Panc1 (cell line): ENCODE measurements at places on chromosomes 16 and 17. TPM values are rescaled to one million over a fixed set of nuclear protein-coding genes. Genes with fewer than 3 reads are reported as not detected.

RPL19 gene
- 971 TPM for total RNA-seq

FLYWCH2 gene
- total RNA-seq = 77.3 TPM

MRPL12 gene
- total RNA-seq = 157 TPM

DNA sequence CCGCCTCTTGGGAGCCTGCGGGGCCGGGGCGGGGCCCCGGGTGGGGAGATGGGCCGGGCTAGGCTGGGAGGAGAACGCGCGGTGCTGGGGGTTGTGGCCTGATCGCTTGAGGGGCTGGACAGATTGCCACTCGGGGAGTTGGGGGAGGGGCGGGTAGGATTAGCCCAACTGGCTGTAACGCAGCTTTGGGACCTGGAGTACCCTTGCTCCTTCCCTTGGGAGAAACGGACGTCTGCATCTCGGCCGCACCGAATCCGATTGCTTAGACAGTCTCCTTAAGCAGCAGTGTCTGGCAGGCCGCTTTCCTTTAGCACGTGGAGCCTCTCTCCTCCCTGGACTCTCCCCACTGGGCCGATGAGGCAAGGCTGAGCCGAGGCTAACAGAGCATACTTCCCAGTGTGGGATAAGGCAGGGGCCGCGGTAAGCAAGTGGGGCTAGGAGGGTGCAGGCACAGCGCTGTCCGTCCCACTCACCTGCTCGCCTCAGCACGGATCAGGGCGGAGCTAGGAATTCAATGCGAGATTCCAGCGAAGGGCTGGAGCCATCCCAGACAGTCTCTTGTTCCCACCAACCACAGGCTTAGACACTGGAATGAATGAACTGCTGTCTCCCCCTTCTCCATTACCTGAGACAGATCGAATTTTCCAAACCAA is 540 bp upstream of the ACLY start:
- DNase-seq = no peak

DNA sequence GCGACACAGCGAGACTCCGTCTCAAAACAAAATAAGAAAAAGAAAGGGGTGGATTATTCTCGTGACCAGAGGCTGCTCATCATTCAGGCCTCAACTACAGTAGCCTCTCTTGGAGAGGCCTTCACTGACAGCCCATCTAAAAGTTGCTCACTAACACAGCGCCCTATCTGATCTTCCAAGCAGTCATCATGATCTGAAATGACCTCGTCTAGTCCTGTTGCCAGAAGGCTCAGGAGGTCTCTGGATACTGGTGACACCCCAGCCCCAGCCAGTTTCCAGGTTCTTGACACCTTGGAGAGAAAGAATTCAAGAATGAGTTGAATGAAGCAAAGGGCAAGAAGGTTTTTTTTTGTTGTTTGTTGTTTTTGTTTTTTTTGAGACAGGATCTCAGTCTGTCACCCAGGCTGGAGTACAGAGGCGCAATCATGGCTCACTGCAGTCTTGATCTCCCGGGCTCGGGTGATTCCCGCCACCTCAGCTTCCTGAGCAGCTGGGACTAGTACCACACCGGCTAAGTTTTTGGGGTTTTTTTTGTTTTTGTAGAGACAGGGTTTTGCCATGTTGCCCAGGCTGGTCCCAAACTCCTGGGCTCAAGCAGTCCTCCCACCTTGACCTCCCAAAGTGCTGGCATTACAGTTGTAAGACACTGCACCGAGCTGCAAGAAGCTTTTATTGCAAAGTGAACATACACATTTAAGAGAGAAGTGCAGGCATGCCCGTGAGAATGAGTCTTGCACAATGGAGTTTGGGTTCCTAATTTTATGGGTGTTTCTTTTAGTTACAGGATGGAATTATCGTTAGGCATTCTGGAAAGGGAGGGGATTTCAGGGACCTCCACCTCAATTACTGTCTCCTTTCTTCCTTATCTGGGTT is 2.7 kb upstream of the ZC3H7A start:
- no peak for DNase-seq

DNA sequence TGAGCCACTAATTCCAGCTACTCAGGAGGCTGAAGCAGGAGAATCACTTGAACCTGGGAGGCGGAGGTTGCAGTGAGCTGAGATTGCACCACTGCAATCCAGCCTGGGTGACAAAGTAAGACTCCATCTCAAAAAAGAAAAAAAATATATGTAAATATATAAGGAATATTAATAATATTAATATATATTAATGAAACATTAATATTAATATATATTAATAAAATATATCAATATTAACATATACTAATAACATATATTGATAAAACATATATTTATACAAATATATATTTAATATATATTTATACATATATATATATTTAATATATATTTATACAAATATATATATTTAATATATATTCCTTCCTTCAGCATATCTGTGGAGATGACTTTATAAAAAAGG is 338.0 kb downstream of the NPIPA8 start:
- DNase-seq = no peak

SLC12A3 gene
- total RNA-seq = 0.15 TPM

NSF gene
- total RNA-seq = 56.5 TPM

GRCh38 chr16:50673496-50674275 is 7.4 kb downstream of the SNX20 start:
- DNase-seq = no peak

GRCh38 chr17:75159196-75160031 is 5.1 kb upstream of the JPT1 start:
- DNase-seq = peak; percentile 52

GRCh38 chr16:85640254-85640558 is 27.1 kb downstream of the GSE1 start:
- no peak for DNase-seq

GRCh38 chr17:80475910-80476876 is at the start of gene NPTX1:
TSS of gene NPTX1 (minus strand) at chr17:80476607. CDS start at chr17:80476446, 161 bp downstream.
- no peak for DNase-seq

CBFA2T3 gene
- 13.7 TPM for total RNA-seq

NFE2L1 gene
- total RNA-seq = 210 TPM

GRCh38 chr17:65920996-65921395 is 270.9 kb downstream of the CEP112 start:
- no peak for DNase-seq

DNA sequence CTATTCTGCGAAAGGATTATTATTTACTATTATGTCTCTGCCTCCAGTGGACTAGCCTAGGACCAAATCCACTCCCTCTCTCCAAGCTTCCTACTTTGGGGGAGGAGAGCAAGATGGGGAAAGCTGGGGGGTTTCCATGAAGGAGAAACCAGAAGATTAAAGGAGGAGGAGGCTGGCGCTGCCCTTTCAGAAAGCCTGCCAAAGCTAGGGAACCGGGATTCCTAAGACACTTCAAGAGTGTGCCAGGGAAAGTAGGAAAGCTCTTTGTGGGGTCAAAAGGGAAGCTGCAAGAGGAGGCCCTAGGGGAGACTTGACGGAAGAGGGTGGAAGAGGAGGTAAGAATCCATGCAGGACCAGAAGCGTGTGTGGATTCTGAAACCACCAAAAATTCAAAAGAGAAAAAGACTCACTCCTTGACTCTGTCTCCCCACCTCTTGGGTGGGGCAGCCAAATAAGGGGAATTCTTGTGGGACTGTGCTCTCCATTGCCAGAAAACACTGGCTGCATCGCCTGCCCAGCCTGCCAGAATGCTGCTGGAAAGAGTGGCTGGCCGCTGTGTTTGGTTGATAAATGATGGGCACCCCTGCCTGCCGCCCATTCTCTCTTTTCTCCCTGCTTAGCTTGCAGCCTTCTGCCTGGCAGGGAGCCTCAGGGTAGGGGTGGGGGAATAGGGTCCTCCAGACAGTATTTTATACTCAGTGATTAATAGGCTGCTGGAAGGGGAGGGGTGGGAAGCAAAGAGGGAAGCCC is 11.8 kb upstream of the KAT7 start:
- DNase-seq = no peak

DNA sequence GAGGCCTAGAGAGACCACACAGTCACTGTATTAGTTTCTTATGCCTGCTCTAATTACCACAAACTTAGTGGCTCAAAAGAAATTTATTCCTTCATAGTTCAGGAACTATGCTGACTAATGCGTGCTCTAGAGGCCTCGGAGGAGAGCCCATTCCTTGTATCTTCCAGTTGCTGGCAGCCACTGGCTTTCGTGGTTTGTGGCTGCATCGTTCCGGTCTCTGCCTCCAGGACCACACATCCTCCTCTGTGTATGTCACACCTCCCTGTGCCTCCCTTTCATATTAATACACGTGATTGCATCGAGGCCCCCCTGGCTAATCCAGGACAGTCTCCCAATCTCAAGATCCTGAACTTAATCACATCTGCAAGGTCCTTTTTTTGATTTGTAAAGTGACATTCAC is 16.9 kb upstream of the MYLK3 start:
- no peak for DNase-seq

NCBP3 gene
- 28.1 TPM for total RNA-seq

DNA sequence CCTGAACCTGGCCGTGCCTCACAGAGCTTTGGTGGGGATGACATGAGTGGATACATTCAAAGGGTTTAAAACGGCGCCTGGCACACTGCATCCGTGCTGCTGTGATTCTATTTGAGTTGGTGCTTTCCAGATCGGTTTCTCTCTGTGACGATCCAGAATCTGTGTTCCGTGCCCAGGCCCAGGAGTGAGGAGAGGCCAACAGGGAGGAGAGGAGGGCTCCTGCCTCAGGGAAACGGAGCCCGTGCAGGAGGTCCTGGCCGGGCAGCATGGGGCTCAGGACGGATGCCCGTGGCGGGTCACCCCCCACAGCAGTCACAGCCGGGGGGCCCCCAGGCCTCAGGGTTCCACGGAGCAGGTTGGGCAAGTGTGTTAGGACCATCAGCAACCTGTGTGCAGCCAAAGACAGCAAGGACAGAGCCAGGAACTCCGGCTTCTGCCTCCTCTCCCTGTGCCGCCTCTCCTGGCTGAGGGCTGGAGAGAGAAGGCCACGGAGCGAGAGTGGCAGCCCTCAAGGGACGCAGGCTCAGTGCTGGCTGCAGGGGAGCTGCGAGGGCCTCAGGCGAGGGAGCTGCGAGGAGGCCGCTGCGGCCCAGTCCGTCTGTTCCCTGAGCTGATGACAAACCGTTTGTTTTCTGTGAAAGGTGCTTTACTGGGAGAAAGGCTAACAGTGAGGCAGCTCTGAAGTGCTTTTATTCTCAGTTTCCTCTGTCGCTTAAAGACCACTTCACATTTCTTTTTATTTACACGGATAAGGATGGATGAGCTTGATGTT is 99.3 kb downstream of the METRNL start:
- DNase-seq = no peak

- no peak for DNase-seq
Observed at GRCh38 chr17:12402963-12403622, 262.6 kb upstream of the MYOCD start.

CX3CL1 gene
- total RNA-seq = 21.8 TPM

DNA sequence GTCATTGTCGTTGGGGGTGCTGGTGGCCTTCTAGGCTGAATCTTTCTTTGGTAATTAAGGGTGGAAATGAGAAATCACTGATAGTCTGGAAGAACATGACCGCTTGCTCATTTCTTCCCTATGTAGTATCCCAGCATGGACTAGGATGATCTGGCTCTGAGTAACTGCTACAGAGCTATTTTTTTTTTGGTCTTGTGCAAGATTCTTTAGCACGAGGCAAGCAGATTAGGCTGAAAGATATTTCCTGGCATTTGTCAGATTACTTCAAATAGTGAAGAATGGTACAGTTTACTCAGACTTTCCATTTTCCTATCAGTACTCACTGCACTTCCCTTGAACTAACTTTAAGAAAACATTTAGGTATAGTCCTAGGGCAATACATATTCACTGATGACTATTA is 89.0 kb downstream of the SYCE1L start:
- no peak for DNase-seq

- DNase-seq = no peak
Observed at GRCh38 chr17:36932694-36933511, 4.4 kb upstream of the LHX1 start.

GRCh38 chr16:73275448-73275847 is 227.5 kb upstream of the ZFHX3 start:
- DNase-seq = no peak

ARHGAP44 gene
- 0.80 TPM for total RNA-seq

SLC7A5 gene
- 231 TPM for total RNA-seq

- no peak for DNase-seq
Observed at GRCh38 chr17:42107597-42108576, 4.6 kb downstream of the DHX58 start.

DNA sequence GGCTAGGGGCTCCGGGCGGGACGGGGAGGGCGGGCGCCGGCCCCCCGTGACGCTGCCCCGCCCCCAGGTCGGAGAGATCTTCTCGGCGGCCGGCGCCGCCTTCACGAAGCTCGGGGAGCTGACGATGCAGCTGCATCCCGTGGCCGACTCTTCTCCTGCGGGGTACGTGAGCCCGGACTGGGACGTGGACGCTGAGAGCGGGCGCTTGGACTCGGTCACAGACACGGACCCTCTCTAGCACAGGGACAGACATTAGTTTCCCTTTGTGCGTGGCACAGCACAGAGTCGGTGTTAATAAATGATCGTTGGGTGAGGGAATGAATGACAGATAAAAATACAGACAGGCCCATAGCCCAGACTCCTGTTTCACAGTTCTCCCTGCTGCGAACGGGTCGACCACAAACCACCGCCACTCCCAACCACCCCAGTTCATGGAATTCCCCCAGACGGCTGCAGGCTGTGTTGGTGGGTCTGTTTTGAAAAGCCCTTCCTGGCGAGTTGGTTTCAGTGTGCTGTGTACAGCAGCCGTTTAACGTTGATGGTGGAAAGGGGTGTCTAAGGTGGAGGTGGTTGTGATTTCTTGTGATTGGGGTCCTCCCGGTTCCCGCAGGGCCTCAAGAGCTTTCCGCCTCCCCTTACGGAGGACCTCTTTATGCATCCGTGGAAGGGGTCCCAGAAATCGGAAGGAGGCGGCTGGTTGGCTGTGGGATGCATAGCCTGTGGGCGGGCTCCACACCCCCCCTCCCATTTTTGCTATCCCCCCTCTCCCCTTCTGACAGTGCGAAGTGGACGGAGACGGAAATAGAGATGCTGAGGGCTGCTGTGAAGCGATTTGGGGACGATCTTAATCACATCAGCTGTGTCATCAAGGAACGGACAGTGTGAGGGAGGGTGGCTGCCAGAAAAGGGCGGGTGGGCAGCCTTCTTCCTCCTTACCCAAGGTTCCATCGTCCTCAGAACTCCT is 2.9 kb downstream of the RNASEK start:
- DNase-seq = no peak

DNA sequence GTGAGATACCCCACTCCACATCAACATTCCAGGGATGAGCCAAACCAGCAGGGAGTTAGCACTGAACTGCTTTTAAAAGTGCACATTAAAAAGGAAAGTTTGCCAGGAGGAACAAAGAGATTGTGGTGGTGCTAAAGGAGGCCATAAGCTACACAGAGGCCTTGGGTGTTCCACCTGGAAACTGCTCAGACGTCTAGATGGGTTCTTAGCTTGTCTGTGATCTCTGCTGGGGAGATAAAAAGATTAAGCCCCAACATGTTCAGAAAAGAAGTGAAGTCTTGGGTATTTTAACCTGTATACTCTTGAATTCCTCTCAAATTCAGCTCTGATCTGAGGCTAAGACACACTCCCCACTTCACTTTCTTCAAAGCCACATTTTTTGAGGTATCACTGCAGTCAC is 10.4 kb downstream of the HAS3 start:
- DNase-seq = no peak

ERN2 gene
- total RNA-seq = not detected
